ENCODE measurements at places on chromosomes 16 and 17.

- DNase-seq = peak; percentile 13
Measured at GRCh38 chr17:30380643-30381339, 2.1 kb downstream of the CPD start.

DNA sequence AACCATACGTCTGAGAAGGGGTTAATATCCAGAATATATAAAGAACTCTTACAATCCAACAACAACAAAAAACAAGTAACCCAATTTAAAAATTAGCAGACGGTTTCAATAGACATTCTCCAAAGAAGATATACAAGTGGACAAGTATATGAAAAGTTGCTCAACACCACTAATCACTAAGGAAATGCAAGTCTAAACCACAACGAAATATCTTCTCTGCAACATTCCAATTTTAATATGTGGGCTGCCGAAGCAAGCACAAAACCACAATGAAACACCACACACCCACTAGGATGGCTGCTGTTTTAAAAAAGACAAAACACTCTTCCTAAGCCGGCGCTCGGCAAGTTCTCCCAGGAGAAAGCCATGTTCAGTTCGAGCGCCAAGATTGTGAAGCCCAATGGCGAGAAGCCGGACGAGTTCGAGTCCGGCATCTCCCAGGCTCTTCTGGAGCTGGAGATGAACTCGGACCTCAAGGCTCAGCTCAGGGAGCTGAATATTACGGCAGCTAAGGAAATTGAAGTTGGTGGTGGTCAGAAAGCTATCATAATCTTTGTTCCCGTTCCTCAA, 5.9 kb upstream of the SLC13A2 start:
- DNase-seq = no peak

DNA sequence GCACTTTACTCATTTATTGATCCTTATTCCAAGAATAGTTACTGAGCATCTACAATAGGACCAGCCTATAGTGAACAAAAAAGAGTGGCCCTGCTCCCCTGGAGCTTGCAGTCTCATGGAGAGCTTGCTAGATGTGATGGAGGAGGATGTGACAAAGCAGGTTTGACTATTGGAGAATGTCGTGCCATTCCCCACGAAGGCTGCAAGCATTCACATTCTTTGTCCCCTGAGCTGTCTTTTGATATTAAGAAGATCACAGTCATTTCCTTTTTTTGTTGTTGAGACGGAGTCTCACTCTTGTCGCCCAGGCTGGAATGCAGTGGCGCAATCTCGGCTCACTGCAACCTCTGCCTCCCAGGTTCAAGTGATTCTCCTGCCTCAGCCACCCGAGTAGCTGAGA, 115.0 kb upstream of the ADAMTS18 start:
- no peak for DNase-seq

DNA sequence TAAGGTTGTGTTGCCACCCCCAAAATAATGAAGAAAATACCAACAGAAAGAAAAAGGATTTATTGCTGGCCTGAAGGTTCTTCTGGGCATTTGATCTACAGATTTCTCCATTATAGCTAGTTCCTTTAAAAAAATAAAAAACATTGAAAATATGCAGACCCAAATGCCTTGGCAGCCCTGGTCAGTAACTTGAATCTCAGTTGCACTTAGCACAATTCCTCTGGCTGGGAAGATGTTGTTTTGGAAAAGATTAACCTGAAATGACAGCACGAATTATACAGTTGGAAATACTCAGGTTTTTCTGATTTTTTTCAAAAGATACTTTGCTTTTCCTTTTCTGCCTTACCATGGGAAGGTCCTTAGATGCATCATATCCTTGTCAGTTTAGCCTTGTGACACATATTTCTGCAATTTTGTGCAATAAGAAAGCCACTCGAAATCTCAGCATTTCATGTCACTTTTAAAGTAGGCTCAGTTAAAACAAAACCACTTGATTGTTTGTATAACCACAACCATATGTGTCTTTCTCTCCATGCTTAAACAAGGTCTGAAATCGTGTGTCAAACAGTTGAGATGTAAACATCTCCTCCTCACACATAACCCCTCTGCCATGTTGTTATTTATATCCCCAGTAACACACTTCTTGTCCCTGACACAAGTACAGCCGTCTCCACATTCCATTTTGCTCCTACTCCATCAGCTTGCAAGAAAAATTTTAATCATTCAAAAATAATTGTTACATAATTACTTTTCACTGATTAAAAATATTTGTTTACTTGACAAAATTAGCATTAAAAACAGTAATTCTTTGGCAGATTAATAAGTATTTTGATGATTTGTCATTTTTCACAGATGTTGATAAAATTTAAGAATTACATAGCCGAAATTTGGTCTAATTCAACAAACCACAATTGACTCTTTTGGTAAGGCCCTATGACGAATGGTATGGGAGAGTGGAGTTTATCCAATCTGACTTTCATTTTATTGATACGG, 61.1 kb downstream of the SIAH1 start:
- DNase-seq = no peak

- no peak for DNase-seq
Measured at GRCh38 chr17:70206361-70207010, 37.2 kb downstream of the KCNJ2 start.
